Activated CD8-positive, alpha-beta memory T cell treated with anti-CD3 and anti-CD28 coated beads, Interleukin-2, amount 10 ng/mL, durations not matched to agents 7 days and 5 days (primary cell): ENCODE measurements at places on chromosomes 1 and 21.

DNA sequence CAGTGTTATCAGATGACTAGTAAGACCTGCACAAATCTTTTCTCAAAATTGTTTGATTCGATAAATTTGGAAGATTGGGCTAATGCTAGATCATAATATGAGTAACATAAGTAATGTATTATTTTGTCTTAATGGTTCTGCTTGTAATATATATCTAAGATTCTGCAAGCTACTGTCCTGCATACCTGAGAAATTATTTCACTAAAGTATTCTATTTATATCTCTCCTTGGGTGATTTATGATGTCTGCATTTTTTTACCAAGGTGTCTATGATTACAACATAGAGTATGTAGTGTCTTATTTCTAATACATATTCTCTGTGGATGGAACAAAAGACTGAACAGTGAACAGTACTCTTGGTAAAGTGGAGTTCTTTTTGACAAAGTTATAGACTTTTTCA lies 166.6 kb downstream of the CLEC20A start:
- H3K27ac ChIP-seq = no peak overlapping the region
- H3K36me3 ChIP-seq = no peaks in the 10 kb centered on the region
- no peaks in the 10 kb centered on the region for H3K4me1 ChIP-seq
- no peak overlapping the region for H3K4me3 ChIP-seq
- DNase-seq = no peak
- no peaks in the 10 kb centered on the region for H3K27me3 ChIP-seq

DNA sequence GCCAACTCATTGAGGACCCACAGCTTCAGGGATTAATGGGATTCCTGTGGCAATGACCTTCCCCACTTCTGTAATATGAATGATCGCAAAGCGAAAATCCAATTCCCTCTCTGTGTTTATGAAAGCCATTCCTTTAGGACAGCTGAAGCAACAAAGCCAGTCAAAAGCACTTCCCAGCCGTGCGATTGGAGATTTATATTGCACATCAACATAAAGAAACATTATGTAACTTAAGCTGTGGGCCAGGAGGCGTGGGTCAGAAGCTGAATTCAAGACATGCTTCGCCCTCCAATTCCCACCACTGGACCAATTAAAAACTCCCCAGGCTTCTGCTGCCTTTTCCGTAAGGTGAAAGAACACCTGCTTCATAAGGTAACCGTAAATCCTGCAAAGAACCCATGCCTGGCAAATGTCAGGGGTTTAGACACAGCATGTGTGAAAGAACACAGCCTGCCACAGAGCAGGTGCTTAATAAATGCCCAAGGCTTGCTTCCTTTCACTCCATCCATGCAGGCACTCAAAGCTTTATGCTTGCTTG lies 138.9 kb upstream of the SOD1 start:
- peaks cover 14% of the 10 kb centered on the region for H3K27me3 ChIP-seq
- H3K4me1 ChIP-seq = no peaks in the 10 kb centered on the region
- H3K27ac ChIP-seq = no peak overlapping the region
- no peaks in the 10 kb centered on the region for H3K36me3 ChIP-seq
- DNase-seq = no peak
- H3K4me3 ChIP-seq = no peak overlapping the region

DNA sequence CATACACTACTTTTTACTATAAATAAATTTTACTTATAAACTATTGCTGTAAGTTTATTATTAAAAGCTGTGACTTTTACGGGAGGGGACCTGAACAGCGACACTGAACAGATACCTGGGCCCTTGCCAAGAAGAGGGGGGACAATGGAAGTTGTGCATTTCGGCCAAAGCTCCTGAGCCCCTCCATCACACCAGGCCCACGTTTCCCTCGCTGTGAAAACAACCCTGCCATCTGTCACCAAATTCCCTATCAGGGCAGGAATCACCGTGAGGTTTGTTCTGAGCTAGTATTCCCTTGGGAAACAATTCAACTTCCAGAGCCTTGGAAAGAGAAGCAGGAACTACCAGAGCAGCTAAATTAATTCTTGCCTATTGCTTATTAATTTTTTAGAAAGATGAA lies 37.0 kb downstream of the VTCN1 start:
- no peaks in the 10 kb centered on the region for H3K27me3 ChIP-seq
- no peak overlapping the region for H3K4me3 ChIP-seq

- H3K4me1 ChIP-seq = no peaks in the 10 kb centered on the region
- no peak for DNase-seq
- H3K4me3 ChIP-seq = no peak overlapping the region
- peaks cover 19% of the 10 kb centered on the region for H3K27me3 ChIP-seq
These were observed 26.2 kb upstream of the PADI4 start for GRCh38 chr1:17281775-17282181.

GRCh38 chr1:104028416-104029035 lies 278.8 kb downstream of the AMY1C start:
- H3K27me3 ChIP-seq = no peaks in the 10 kb centered on the region
- H3K4me3 ChIP-seq = no peak overlapping the region
- no peak for DNase-seq
- H3K4me1 ChIP-seq = no peaks in the 10 kb centered on the region
- H3K36me3 ChIP-seq = no peaks in the 10 kb centered on the region
- no peak overlapping the region for H3K27ac ChIP-seq

- H3K4me1 ChIP-seq = peaks cover 37% of the 10 kb centered on the region
- H3K4me3 ChIP-seq = no peak overlapping the region
- DNase-seq = no peak
- no peak overlapping the region for H3K27ac ChIP-seq
- no peaks in the 10 kb centered on the region for H3K27me3 ChIP-seq
These were observed 3.7 kb upstream of the IBA57 start for GRCh38 chr1:228161866-228162265.

- peaks cover 20% of the 10 kb centered on the region for H3K27me3 ChIP-seq
- DNase-seq = no peak
- H3K27ac ChIP-seq = no peak overlapping the region
- no peak overlapping the region for H3K4me3 ChIP-seq
- no peaks in the 10 kb centered on the region for H3K36me3 ChIP-seq
These were observed 18.0 kb downstream of the HHIPL2 start for GRCh38 chr1:222529916-222530315.

- DNase-seq = no peak
- no peaks in the 10 kb centered on the region for H3K36me3 ChIP-seq
- H3K27me3 ChIP-seq = no peaks in the 10 kb centered on the region
- H3K4me3 ChIP-seq = no peak overlapping the region
- H3K27ac ChIP-seq = no peak overlapping the region
These were observed 223.0 kb upstream of the ADAMTS5 start for GRCh38 chr21:27189870-27190269.

DNA sequence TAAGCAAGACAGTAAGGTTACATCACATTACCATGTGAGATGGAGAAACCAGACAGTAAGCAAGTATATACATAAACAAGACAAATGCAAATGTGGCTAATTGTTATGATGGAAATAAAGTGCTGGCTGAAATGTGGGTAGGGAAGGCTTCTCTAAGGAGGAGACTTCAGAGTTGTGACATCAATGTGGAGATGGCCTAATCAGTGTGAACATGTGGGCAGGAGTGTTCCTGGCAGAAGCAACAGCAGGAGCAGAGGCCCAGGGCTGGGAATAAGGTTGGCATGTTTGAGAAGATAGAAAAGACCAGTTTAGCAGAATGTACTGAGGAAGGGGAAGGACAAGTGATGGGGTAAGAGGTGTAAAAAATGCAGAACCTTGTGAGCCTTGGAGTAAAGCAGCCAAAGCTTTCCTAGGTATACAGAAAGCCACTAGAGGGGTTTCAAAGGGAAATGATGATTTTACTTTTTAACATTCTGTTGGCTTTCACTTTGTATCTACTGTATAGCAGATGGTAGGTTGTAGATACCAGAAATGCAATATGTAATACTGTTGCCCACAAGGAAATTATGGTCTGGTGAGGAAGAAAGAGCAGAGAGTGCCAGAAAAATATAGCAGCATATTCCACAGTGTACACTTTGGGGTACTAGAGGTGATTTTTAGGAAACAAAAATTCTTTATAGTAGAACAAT lies 197.4 kb downstream of the FGGY start:
- DNase-seq = no peak
- no peak overlapping the region for H3K4me3 ChIP-seq
- H3K27me3 ChIP-seq = no peaks in the 10 kb centered on the region
- peaks cover 6% of the 10 kb centered on the region for H3K4me1 ChIP-seq
- H3K36me3 ChIP-seq = peaks cover 6% of the 10 kb centered on the region
- no peak overlapping the region for H3K27ac ChIP-seq

- peaks cover 15% of the 10 kb centered on the region for H3K27me3 ChIP-seq
- peaks cover 2% of the 10 kb centered on the region for H3K4me1 ChIP-seq
- no peaks in the 10 kb centered on the region for H3K36me3 ChIP-seq
- no peak for DNase-seq
- no peak overlapping the region for H3K4me3 ChIP-seq
- H3K27ac ChIP-seq = no peak overlapping the region
These were observed 6.0 kb upstream of the LY9 start for GRCh38 chr1:160789702-160790611.

DNA sequence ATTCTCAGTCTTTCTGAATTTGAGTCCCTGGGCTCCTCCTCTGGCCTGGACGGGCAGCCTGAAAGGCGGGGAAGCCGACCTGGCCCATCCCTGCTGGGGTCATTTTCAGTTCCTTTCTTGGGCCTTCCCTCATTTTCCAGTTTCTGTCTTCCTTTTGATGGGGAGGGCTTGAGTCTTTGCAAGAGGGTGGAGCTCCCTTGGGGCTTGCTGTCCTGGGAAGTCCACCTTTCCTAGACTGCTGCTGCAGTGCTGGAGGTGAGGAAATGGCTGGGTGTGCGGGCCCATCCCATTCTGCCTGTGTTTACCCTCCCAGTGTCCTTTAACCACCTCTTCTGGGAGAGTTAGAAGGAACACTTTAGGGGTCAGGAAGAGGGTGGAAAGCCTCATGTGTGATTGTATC lies 40.4 kb upstream of the SYNC start:
- H3K36me3 ChIP-seq = no peaks in the 10 kb centered on the region
- DNase-seq = no peak
- H3K4me1 ChIP-seq = peaks cover 2% of the 10 kb centered on the region
- no peak overlapping the region for H3K4me3 ChIP-seq

DNA sequence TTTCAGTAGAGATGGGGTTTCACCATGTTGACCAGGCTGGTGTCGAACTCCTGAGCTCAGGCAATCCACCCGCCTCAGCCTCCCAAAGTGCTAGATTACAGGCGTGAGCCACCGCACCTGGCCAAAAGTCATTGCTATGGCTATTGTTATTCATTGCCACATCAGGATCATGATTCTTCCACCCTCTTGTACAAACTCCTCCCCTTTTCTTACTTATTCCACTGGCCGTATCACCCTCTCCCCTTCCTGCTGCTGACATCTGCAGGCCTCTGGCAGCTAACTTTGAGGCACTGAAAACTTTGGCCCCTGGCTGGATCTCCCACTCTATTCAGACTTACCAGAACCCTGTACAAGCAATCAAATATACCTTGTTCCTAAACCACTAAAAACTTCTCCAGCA lies 10.9 kb downstream of the TMEM53 start:
- no peaks in the 10 kb centered on the region for H3K27me3 ChIP-seq
- DNase-seq = no peak
- H3K4me3 ChIP-seq = no peak overlapping the region
- no peaks in the 10 kb centered on the region for H3K36me3 ChIP-seq
